ENCODE measurements at places on chromosomes 6 and 20.

DNA sequence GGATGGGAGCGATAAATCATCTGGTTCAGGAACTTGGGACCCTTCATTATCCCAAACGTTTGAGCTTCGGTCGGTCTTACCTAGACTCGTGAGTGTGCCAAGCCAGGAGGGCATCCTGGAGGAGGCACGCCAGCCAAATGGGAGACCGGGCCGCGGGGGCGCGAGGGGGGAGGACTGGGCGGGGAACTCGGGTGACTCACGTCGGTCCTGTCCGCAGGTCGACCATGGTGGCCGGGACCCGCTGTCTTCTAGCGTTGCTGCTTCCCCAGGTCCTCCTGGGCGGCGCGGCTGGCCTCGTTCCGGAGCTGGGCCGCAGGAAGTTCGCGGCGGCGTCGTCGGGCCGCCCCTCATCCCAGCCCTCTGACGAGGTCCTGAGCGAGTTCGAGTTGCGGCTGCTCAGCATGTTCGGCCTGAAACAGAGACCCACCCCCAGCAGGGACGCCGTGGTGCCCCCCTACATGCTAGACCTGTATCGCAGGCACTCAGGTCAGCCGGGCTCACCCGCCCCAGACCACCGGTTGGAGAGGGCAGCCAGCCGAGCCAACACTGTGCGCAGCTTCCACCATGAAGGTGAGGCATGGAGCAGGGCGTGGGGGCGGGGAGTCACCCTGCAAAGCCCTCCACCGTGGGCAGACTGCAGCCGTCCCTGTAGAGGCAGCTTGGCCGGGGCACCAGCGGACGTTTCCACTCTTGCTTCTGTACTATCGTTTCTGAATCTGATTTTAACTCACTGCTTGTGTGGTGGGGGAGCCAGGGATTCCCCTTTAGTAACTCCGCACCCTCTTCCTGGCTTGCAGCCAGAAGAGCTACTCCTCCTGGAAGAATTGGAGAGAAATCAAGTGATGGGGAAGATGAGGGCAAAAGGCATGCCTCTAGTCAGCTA lies 2.7 kb downstream of the BMP2 start:
- peak; percentile 28 for DNase-seq

DNA sequence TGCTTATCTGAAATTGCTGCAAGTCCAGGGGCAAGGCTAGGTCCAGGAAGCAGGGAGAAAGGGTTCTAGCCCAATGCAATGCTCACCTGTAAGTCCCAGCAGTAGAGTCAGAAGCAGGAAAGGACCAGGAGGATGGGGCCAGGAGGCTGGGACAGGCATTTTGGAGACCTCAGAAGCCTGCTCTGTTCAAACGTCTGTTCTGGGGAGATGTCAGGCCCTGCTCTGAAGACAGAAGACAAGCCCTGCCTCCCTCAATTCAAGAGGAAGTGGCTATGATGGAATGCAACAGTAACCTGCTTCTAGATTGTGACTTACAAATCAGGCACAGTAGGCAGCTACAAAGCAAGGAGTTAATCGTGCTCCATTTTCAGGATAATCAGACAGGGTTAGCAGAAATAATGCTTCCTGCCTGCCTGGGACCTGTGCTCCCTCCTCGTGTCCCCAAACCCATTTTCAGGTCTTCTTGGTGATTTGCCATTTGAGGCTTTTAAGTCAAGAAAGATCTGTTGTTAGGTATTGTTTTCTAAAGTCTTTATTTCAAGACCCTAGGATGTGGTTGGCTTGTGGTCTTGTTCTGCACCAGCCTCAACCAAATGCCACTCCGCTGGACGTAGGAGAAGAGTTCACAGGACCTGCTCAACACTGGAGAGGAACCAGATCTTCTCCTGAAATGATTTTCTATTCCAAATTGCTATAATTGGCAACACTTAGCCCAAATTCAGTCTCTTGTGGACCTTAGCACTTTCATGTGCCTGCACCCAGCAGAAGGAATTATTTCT lies at the start of gene SIRPG:
SIRPG (minus strand) TSS at position 224 of the 779 bp plus-strand sequence; CDS start at position 159, 65 bp downstream.
- no peak for DNase-seq

GRCh38 chr6:31355583-31355948 lies 1.4 kb downstream of the HLA-B start:
- no peak for DNase-seq

DNA sequence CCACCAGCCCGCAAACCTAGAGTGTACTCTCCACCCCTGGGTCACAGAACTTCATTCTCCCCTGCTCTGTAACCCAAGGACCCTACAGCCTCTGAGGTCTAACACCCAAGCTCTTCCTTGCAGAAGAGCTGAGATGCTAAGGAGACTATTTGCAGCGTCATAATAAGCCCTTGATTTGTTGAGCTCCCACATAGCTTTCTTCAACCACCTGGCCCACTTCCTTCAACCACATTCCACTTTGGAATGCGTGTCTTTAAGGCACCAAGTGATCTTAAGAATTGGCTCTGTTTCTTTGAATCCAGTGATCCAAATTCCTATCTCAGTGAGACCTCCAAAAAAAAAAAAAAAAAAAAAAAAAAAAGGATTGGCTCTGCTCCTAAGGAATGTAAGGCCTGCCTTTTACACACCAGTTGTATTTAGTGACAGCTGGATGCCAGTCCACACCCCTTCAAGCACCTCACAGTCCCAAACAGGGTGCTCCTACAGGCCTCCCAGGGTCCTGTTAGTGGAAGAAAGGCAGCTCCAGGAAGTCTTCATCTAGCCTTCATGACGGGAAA lies 106.2 kb downstream of the UBE3D start:
- DNase-seq = peak; percentile 78

DNA sequence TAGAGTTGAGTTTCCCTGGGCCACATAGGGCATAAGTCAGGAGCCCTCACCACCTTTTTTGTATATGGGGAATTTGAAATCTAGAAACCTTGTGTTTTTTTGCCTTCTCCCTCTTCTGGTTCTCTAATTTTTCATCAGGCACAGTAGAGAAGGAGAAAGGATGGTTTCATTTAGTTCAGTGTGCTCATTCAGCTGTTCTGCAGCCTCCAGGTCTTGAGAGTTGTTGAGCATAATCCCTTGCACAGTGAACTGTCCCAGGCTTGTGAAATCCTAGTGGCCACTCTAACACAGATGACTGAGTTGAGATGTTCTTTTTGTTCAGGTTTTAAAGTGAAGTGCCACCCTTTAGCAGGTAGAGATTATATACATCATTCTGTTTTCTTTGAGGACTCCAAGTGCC lies 183.5 kb downstream of the CDKAL1 start:
- no peak for DNase-seq

DNA sequence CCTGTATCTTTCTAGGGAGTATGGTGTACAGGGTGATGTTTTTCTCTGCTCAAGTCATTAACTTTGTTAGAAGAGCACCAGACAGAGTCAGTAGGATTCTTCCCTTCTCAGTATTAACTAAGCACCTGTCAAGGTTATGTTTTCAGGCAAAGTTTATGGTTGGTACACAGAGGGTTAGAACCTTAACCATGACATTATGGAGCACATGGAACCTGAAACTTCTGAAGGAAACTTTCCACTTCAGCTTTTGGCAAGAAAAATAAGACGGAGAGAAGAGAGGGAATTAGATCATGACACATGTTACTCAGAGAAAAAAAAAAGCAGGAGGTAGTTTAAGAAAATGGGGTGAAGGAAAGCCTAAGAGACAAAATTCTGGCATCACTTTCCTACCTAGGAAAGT lies 112.9 kb upstream of the PDE7B start:
- DNase-seq = peak; percentile 33

DNA sequence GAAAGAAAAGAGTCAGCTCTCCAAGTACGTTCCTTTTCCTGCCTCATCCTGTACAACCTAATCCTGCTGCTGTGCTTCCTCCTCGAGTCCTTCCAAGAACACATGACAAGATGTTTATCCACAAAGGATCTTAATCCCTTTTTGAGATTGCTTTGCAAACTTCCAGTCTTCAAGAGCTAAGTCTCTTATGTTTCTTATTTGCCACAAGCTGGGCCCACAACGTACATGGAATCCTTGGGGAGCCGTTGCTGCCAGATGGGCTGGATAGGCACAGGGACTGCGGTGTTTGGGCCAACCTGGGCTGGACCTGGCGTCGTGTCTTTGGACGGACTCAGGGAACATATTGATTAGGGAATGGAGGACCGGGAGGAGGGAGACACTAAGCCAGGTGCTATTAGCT lies 79.7 kb upstream of the AFDN start:
- no peak for DNase-seq

- peak; percentile 63 for DNase-seq
Observed at GRCh38 chr6:31246051-31246521, 25.8 kb downstream of the HLA-C start.

DNA sequence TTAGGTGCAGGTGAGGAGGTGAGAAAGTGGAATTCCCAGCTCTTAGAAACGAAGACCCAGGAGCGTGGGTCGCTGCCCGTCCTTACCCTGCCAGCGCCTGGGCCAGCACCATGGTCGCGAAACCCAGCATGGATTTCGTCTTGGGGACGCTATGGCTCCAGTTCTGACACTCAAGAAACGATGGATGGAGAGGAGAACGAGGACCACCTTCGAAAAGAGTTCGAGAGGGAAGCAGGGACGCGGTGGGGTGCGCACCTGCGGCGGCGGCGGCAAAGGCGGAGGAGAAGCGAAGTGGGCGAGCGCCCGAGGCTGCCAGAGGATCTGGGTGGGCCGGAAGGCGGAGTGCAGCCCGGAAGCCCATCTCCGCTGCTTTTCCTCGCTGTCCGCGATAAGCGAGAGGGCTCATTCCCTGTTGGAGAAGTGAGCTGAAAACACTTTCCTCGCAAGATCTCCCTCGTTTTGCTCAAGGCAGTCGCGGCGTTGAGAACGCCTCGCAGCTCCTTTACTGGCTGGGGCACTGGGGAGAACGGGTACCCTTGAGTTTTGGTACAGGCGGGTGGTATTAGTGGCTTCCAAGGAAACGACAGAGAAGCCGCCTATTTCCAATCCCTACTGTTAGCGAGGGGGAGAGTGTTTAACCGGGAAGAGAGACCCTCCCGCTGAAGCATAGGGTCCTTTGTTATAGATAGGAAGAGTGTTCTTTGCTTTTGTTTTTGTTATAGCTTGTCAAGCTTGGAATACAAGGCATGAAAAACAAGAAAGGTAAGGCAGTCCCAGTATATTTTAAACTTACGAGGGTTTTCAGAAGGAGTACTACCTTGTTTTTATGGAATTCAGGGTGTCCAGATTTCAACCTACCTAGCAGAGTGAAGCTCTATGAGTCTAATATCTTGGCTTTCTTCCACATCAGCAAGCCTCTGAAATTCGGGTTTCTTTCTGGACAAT lies 109.5 kb downstream of the TRIM27 start:
- DNase-seq = no peak

DNA sequence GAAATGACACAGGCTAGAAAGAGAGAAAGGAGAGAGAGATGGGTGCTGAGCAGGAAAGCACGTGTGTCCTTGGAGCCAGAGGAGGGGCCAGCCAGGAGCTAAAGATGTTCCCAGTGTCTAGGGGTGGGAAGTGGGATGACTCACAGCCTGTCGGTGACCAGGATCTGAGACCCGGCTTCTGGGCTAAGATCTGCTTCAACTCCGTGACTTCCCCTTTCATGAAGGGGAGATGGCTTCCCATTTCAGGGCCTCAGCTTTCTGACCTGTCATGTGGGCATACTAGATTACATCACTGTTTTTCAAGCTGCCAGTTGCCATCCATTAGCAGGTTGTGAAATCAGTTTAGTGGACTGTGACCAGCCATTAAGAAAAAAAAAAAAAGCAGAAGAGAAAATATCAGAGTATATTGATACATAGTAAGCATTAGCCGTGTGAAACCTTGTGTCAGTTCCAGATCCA lies 5.4 kb downstream of the TGM3 start:
- DNase-seq = no peak

DNA sequence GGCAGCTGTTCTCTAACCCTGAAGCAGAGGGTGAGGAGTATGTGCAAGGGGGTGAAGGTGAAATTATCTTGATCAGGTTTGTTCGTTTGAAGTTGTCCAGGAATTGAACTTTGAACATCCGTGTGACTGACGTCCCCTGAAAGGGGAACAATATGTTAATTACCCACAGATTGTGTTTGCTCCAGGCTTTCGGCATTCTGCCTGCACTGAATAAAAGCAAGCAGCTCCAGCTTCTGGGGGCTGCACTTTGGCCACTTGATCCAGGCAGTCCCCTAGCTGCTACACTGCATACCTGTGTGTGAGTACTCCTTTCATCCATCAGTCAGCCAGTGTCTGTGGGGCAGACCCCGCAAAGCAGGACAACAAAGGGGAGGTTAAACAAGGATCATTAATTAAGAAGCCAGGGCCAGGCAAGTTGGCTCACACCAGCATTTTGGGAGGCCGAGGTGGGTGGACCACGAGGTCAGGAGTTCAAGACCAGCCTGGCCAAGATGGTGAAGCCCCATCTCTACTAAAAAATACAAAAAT lies 104.8 kb upstream of the BTN3A2 start:
- no peak for DNase-seq

DNA sequence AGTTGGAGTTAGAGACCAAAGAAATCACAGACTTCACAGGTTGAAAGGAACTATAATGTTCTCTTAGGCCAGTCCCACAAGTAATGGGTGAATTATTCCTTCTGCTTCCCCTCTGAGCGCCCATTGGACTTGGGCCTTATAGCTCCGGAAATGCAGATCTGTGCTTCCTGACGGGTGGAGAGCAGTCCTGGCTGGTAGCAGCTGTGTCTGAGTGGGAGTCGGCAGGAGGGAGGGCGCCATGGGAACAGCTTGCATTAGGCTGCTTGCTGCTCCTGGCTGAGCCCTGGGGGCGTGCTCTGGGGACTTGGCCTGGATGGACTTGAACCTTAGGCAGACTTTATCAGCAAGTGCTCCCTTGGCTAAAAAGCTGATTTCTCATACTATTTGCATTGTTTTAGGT lies 18.4 kb upstream of the NUP153 start:
- peak; percentile 72 for DNase-seq

DNA sequence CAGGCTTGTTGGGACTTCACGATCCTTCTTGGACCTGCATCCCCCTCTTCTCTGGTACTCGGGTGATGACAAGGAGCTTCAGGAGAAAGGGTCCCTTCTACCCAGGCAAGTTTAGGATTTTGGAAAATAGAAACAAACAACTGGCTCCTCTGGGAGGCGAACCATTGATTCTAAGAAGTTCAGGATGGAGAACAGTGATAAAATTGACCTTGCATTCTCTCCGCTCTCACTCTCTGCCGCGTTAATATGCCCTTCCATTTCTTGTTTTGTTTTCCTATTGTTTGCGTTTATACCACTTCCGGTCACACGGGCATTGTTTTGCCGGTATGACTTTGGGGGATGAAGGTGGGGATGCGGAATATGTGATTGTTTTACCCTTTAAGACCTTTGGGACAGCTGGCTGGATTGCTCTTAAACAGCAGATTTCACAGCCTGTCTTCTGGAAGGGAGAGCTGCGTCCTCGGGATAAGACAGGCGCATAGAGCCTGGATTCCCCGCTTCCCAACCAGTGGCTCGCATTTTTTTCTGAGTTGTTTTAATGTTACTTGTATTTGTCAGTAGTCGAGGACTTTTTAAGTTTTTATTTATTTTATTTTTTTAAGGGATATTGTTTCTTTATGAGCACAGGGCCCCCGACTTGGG lies 144.3 kb upstream of the ZNF184 start:
- no peak for DNase-seq

Data from NCI-H226 (cell line).